Bone marrow (tissue), 2 donors: ENCODE measurements at places on chromosomes 5 and 9.

- DNase-seq: no peak
Measured at GRCh38 chr5:80216753-80217596, 38.9 kb downstream of the SERINC5 start.

DNA sequence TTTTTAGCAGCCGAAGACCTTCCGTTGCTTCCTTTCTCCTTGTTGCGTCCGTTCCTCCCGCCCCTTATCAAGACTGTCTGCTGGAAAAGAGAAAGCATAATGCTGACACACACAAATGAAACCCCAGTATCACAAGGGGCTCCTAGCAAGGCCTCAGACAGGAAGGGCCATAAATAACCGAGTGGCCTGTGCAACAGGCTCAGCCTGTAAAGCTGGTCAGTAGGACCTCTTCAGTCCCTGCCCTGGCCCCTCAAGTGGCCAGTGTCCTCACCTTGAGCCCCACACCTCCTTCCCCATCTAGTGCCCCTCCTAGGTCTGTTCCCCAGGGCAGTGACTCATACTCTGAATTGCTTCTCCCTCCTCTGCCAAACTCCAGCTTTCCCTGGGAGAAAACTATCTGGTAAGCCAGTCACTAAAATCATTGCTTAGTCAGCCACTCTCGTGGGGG is 174.6 kb upstream of the IL12B start:
- DNase-seq: no peak

GRCh38 chr9:35952526-35953191 is 5.3 kb downstream of the OR2S2 start:
- DNase-seq: no peak

- DNase-seq: peak; percentile 3
Measured at GRCh38 chr5:41925555-41925951, 472 bp downstream of the FBXO4 start.

DNA sequence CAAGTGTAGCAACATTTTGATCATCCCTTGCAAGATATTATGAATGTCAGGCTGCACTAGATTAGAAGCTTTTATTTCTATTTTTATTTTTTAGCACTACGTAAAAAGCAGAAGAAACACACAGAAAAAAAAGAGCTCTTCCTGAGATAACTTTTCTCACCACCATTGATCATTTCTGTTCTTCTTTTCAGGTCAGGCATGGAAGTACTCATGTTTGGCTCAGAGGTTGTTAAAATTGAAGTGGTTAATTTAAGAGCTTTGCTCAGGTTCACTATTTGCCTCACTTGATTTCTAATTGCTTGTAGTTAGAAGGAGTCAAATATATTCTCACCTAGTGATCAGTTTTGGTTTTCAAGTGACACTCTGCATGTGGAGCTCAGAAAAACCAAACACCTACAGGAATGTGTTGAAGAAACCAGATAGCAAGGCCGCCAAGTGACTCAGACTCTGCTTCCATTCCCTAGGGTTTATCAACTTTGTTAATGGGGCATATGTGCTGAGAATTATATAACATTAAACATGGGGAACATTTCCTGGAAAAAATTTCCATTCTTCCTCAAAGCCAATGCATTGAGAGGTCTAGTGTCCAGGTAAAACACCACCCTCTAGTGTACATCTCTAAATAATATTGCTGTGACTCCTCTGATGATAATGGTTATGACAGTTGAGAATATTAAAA is 679.8 kb downstream of the CETN3 start:
- no peak for DNase-seq

DNA sequence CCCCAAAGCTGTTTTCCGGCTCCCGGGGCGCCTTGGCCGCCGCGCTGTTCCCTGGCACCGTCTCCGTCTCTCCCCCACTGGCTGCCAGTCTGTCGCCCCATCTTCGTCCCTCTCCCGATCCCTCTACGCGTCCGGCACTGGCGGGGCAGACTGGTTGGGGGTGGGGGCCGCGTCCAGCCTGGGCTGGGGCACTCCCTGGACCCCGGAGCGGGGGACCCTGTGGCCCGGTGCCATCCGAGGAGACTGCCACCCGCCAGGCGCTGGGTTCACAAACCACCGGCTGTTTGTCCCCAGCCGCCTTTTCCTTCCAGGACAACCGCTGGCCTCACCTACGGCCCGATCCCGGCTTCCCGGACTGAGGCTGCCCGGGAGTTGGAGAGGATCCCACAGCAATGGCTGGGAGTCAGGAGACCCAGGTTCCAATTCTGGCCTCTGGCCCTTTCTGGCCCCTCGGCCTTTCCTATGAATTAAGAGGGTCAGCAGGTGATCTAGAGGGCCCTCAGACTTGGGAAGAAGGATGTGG is 1.0 kb upstream of the FIBCD1 start:
- DNase-seq: no peak

DNA sequence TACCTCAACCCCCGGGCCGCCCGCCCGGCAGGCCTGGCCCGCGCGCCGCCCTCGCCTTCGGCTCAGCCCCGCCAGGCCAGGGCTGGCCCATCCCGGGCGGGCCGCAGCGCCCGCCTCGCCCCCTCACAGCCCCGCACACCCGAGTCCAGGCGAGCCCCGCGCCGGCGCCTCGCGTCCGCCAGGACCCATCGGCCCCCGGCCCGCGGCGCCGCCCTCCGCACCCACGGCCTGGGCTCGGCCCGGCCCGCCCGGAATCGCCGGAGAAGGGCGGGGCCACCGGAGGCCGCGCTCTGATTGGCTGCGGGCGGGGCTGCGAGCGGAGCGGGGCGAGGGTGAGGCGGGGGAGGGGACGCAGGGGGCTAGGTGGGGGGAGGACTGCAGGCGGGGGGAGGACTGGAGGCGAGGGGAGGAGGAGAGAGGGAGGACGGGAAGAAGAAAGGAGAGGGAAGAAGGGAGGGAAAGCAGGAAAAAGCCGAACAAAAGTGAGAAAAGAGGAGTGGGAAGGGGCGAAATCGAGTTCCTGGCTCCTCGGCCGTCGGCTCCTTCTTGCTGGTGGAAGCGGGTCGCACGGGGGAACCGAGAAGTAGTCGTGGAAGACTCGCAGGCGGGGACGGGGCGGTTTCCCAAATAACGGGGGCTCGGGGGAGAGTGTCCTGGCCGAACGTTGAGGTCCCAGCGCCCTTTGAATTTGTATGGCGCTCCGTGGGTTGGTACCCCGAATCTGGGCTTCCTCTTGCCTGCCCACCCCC is 472 bp upstream of the UBTD2 start:
- DNase-seq: peak; percentile 34

DNA sequence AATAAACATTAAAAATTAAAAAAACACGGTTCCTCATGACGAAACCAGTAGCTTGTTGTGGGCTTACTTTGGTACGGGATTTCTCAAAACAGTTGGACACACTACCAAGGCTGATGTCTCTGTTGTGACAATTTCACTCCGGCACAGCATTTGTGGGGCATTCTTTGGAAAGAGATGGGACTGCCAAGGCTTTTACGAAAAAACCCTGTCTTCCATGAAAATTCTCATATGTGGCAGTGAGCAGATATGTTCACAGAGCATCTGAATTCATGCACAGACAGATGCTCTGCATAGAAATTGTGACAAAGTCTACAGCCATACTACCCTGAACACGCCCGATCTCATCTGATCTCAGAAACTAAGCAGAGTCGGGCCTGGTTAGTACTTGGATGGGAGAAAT is 17.8 kb upstream of the SHROOM1 start:
- no peak for DNase-seq

- no peak for DNase-seq
Measured at GRCh38 chr5:115324021-115324420, 27.6 kb upstream of the CCDC112 start.

DNA sequence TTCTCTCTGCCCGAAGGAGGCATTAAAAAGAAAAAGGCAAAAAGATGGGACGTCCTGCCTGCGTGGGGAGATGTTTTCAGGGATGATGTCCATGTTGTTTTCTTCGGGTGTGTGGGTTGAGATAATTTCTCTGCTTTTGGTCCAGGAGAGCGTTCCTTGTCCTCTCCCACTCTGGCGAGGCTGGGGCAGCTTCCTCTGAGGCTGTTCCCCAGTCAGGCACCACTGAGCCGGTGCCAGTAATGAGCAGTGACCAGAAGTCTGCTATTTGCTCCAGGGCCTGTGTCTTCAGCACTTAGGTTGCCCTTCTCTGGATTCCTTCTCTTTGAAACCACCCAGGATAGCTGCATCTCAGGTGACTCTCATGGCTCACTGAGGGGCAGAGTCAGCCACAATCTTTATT is 71.5 kb downstream of the ACER2 start:
- DNase-seq: no peak

GRCh38 chr9:74282526-74283253 is 214.4 kb upstream of the RORB start:
- DNase-seq: no peak

DNA sequence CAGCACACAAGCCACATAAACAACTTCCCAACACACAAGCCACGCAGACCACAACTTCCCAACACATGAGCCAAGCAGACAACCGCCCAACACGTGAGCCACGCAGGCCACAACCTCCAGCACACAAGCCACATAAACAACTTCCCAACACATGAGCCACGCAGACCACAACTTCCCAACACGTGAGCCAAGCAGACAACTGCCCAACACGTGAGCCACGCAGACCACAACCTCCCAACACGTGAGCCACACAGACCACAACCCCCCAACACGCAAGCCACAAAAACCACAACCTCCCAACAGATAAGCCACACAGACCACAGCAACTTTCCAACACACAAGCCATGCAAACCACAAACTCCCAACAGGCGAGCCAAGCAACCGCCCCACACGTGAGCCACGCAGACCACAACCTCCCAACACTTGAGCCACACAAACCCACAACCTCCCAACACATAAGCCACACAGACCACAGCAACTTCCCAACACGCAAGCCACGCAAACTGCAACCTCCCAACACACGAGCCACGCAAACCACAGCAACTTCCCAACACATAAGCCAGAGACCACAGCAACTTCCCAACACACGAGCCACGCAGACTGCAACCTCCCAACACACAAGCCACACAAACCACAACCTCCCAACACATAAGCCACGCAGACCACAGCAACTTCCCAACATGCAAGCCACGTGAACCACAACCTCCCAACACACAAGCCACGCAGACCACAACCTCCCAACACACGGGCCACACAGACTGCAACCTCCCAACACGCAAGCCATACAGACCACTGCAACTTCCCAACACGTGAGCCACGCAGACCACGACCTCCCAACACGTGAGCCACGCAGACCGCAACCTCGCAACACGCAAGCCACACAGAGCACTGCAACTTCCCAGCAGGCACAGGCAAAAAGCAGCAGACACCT is 10.1 kb downstream of the BRD9 start:
- DNase-seq: no peak

GRCh38 chr9:7780261-7780988 is 19.2 kb downstream of the DMAC1 start:
- no peak for DNase-seq

DNA sequence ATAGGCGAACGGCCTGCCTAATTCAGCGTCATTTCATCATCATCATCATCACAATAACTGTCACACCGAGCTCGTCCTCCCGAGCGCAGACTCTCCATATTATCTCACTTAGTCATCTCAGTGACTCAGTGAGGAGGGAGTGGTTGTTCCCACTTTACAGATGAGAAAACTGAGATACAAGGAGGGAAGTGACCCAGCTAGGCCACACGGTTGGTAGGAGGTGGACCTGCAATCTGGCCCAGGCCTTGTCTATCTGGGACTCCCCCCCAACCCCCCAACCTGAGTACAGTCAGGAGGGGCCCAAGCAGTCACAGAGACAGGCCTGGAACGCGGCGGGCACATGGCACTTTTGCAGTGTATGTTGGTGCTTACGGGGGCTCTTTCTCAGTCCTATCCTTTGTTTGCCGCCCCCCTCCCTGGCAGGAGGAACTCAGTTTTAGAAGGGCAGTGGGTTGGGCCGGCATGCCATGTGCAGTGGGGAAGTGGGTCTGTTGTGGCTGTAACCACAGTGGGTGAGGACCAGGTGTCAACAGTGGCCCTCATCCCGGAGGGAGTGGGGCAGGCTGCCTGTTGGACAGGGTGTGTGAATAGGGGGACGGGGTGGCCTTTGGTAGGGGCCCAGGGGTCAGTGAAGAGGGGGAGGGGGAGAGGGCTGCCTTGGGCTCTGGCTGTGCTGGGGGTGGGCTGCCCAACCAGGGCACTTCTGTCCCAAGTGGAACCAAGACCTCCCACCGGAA is 1.7 kb upstream of the RXRA start:
- no peak for DNase-seq

GRCh38 chr5:35248843-35249780 is 18.8 kb upstream of the PRLR start:
- no peak for DNase-seq

DNA sequence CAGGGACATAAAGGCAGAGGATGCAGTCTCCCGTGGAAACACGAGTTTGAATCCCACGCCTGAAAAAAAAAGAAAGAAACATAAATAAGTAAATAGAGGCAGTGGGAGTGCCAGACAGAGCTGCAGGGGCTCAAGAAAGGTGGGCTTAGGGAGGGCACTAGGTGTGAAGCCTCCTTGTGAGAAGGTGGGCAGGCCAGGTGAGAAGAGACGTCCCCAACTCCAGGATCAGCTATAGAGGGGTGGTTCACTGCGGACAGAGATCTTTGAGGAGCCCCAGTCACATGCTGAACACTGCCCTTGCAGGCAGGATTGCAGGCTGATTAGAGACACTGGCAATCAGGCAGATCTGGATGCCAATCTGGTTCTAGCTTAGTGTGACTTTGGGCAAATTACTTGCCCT is 172.1 kb downstream of the RGS3 start:
- no peak for DNase-seq

GRCh38 chr9:124347968-124348358 is 67.3 kb downstream of the PSMB7 start:
- no peak for DNase-seq
